Non-pigmented ciliary epithelial cell (primary cell): ENCODE measurements at places on chromosomes 5 and 9.

- no peak for DNase-seq
These were observed 550.0 kb downstream of the BNC2 start for GRCh38 chr9:16320338-16320902.

DNA sequence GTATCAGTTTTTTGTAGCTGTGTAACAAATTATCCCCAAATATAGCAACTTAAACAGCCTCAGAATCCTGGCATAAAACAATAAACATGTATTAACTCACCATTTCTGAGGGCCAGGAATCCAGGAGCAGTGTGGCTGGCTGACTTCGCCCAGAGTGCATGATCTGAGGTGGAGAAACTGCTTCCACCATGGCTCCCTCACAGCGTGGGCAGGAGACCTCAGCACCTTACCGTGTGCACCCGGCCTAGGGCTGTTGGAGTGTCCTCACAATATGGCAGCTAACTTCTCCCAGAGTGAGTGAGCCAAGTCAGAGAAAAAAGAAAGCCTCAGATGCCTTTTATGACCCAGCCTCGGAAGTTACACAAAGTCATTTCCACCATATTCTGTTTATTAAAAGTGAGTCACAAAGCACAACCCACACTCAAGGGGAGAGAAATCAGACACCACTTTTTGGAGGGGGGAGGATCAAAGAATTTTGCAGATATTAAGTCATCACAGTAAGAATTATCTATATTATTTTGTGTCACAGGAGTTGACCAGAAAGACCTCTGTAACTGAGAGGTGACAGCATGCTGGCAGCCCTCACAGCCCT, 59.6 kb downstream of the TSTD2 start:
- DNase-seq, result no peak

- no peak for DNase-seq
These were observed 1.8 kb upstream of the ACTL7B start for GRCh38 chr9:108857572-108857971.

GRCh38 chr9:128684325-128685199, 4.5 kb upstream of the SET start:
- peak; percentile 55 for DNase-seq

- no peak for DNase-seq
These were observed 1.2 kb downstream of the CDKN2B-AS1 start for GRCh38 chr9:21995666-21996398.

DNA sequence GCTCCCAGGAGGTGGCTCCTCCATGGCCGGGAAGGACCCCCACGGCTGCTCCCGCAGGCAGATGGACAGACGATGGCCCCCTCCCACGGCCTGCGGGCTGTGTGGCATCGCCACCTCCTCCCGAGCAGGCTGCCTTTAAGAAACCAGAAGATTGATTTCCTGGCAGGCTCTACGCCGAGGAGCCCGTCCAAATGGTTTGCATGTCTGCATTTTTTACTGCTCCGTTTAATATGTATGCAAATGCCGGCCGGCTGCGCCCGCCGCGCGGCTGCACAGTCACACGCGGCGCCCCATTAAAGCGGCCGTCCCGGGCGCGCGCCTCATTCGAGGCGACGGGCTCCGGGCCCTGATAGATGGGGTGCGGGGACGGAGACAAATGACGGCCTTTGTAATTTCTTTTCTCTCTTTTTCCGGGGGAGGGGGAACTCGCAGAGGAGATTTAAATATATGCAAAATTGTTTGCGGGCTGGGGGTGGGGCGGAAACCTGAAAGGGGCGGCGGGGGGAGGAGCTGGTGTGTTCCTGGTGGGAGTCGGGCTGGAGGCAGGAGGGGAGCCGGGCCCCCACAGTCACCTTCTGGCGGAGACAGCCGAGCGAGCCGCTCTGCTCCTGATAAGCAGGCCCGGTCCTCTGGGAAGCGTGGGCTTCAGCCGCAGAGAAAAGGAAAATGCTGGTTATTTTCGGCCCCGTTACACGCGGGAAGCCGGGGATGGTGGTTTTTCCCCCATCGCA, 158.7 kb upstream of the IER5L start:
- no peak for DNase-seq

- DNase-seq, result no peak
These were observed 304.7 kb upstream of the NREP start for GRCh38 chr5:112061666-112062065.

DNA sequence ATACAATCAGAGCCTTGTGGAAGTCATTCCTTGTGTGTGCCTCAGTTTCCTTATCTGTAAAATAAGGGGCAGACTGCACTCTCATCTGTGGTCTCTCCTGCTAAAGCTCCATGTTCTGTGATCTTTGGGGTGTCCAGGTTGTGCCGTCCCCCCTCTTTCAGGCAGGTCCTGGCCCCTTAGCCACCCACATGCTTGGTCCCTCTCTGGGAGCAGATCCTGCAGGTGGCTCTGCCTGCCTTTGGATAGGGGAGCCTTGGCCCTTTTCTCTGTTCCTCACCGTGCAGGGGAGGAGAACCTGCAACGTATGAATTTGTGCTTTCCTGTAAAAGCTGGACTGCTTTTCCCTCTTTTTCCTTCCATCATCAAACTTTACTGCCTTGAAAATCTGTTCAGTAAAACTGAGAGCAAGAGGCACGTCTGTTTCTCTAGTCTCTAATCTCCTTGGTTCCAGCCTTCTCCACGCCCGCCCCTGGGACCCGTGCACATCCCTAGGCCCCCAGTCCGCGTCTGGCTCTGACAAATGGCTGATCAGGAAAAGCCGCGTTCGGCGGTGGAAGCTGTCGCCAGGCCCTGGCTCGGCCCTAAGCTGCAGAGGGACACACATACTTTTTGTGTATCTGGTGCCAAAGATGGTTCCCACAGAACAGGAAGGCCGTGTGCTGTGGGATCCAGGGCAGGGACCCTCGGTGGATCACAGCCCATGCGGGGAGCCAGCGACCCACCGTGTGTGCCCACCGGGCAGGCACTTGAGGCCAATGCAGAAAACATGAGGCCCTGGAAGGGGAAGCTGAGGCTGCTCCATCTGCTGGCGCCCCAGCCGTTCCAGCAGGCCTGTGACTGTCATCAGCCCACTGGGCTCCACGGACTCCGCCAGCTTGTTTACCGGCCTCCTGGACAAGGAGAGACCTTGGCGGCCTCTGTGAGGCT, 43.4 kb upstream of the COL5A1 start:
- DNase-seq, result no peak

DNA sequence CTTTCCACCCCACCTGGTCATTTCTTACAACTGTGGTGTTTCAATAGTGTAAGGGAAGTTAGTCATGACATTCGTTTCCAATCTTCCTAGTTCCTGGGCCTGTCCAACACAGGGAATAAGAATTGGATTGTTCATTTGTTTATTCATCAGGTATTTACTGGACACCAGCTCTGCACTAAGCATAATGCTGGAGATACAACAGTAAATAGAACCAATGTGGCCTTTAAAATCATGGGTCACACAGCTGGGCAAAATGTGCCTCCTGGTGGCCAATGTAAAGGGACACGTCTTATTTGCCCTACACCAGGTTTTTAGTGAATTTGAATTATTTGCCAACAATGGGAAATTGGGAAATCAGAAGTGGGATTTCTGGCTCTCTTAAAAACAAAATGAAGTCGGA, 10.4 kb downstream of the ABLIM3 start:
- DNase-seq, result no peak

GRCh38 chr9:13109781-13110180, 169.7 kb downstream of the MPDZ start:
- no peak for DNase-seq

GRCh38 chr9:123571240-123571639, 215.2 kb downstream of the CRB2 start:
- DNase-seq, result no peak

DNA sequence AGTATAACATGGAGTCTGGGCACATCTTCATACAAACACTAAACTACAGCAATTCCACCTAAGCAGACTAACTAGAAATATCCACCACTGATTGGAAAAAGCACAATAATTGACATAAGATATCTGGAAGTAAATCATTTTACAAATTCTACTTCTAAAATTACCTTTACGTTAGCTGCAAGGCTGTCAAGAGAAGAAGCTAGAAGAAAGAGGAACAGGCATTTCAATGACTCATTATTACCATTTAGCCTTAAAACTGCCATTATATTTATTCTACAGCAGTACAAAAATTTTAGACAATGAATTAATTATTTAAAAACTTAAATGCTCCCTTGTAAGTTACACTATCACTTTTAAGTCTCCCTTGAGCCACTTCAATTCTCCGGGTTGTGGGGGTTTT, 43.4 kb upstream of the PLPP6 start:
- no peak for DNase-seq

DNA sequence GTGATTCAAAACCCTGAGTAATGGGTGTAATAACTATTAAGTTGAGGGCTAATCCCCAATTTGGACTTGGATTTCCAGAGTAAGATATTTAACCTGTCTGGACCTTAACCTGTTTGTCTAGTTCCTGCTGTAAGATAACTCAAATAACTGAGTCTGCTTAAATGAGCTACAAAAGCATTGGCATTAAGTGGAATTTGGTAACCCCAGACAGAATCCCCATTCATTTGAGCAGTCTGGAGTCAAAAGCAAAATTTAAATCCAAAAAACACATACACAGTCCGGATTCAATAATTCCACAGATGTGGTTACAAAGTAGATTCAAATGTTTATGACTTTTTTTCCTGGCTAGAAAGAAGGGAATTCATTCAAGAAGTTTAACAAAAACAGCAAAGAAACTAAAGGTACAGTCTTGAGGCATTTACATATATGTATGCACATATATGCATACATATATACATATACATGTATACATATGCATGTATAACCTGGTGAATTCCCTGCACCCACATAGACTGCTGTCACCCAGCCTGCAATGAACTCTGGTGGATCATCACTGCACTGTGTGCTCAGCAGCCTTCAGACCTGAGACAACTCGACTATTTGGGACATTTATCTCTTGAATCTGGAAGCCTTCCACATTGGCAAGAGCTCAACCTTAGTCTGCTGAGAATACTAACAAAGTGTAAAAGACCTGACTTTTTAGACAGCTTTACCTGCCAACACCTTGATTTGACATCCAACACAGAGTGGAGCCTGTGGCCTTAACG, 205.4 kb downstream of the LURAP1L start:
- DNase-seq, result no peak

DNA sequence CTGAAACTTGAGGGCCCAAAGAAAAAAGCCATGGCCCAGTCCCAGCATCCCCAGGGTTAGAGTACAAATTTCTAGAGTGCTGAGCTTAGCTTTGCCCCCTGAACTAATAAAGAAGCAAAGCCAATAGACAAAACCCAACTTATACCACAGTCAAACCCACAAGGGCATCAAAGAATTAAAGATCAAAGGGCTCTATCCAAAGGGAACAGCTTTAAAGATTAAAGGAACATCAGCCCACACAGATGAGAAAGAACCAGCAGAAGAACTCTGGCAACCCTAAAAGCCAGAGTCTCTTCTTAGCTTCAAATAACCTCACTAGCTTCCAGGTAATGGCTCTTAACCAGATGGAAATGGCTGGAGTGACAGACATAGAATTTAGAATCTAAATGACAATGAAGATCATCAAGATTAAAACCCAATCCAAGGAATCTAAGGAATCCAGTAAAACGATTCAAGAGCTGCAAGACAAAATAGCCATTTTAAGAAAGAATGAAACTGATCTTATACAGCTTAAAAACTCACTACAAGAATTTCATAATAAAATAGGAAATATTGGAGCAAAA, 93.9 kb downstream of the YIPF5 start:
- no peak for DNase-seq

DNA sequence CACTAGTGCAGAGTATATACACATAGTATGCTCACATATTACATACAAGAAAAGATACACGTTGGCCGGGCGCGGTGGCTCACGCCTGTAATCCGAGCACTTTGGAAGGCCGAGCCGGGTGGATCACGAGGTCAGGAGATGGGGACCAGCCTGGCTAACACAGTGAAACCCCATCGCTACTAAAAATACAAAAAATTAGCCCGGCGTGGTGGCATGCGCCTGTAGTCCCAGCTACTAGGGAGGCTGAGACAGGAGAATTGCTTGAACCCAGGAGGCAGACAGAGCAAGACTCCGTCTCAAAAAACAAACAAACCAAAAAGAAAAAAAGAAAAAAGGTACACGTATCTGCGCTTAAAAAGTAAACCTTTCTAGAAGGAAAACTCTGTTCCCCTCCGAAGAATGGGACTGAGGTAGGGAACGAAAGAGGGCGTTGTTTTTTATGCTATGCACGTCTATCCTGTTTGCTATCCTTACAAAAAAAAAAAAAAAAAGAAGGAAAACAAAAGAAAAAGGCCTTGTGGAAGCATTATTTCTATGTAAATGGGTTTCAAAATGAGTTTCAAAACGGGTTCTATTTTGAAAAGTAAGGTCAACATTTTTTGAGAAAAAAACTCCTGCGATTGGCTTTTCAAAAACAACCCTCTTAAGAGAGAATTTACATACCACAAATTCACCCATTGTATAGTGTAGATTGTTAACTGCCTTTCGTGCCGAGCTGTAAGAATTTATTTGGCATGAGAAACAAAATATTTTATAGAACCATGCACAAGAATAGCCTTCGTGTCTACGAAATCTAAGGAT, 1.2 kb downstream of the AK3 start:
- no peak for DNase-seq
